ENCODE measurements at places on chromosomes 6 and 20.
A peak's percentile ranks its signal among the peaks of the same experiment; 100 is the strongest.

DNA sequence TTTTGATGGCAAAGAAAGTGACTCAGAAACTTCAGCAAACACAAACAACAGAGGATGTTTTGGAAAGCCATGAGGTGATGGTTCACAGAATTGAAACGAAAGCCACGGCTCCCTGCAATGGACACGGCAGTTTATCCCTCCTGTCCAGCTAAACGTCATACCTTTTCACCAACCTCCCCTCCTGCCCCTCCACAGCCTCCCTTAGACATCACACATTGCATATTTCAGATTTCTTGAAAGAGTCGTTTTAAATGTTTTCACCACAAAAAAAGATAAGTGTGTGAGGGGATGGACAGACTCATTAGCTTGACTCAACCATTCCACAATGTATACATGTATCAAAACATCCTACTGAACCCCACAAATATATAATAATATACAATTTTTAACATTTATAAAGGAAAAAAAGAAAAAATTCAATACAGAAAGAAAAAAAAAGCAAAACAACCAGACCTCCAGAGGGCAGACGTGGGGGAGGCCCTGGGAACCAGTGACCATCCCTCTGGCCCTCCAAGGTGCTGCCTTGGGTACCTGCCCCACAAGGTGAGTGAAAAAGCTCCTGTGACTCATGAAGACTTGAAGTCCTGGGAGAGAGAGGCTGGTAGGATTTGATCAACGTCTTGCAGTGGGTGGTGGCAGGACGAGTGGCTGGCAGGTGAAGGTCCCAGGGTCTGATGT, 117.2 kb upstream of the THBS2 start:
- no peak for DNase-seq

DNA sequence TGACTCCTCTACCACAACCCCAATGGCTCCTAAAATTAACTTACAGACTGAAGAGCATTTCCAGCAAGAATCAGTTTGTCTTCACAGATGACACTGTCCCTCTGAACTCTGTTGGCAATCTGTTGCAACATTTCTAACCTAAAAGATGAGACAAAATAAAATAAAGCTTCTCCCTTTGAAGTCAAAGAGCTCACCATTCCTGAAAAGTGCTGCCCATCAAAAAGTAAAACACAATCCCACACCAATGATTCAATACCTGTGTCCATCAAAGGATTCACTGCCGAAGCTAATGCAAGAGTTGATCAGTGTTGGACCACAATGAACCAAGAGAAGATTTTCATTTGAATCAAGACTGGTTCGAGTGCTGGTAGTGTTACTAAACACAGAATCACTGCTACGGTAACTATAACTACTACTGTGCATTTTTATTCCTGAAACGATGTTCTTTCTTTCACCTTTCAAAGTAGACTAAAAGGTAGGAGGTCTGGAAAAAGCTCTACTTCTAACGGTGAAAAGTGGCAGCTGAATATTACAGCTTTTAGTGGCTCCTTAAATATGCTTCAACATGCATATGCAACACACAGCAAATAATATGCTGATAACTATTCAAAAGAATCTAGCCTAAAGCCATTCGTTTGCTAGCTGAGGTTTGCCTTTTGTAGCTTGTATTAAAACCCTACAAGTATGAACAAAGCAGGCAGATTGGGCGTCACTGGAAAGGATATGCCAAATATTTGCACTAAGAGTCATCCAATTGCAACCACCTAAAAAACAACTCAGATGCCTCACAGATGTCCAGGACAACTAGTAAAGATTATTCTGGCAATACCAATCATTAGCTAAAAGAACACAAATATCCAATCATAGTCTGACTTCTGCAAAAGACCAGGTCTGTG, at the start of gene DST:
TSS of gene DST (minus strand) at position 524 of the 896 bp plus-strand sequence.
- no peak for DNase-seq

DNA sequence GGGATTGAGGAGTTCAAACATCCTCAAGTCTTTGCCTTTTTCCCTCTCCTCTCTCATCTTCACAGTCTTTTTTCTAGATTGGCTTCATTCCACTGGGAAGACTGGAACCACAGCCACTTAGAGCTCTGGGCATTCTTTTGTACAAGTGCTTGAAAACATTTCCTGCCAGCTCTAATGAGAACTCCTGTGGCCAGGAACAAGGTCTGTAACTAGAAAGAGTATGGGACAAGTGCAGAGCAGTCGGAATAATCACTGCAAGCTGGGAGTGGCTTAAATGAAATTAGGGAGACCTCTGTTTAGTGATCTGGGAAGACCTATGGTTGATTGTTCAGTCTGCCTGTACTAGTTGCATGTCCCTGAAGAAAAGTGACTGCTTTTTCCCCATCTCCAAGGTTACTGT, 41.0 kb upstream of the SMIM8 start:
- DNase-seq = no peak

- DNase-seq = no peak
These were observed at the start of gene SFTA2 for GRCh38 chr6:30931969-30932645. Gene SFTA2 (minus strand): TSS chr6:30932170. CDS start chr6:30932096, 74 bp downstream.

DNA sequence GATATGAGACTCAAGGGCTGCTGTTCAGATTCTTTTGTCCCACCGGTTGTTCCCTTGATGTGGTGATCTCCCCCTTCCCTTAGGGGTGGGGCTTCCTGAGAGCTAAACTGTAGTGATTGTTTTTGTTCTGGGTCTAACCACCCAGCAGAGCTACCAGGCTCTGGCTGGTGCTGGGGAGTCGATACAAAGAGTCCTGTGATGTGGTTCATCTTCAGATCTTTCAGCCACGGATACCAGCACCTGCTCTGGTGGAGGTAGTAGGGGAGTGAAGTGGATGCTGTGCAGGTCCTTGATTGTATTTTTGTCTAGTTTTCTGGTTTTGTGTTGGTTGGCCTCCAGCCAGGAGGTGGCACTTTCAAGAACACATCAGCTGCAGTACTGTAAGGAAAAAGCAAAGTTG, 801.6 kb downstream of the EPHA7 start:
- DNase-seq = no peak

GRCh38 chr6:119482850-119483285, 133.3 kb upstream of the MAN1A1 start:
- no peak for DNase-seq

GRCh38 chr20:38520261-38520660, 47.6 kb downstream of the RALGAPB start:
- DNase-seq = no peak

- DNase-seq = no peak
These were observed 19.1 kb downstream of the GCNT2 start for GRCh38 chr6:10540073-10540746.

- no peak for DNase-seq
These were observed 558.2 kb downstream of the EYS start for GRCh38 chr6:65148839-65149238.

- no peak for DNase-seq
These were observed 62.2 kb downstream of the REPS1 start for GRCh38 chr6:138925806-138926205.

- no peak for DNase-seq
These were observed 400 bp downstream of the PAK1IP1 start for GRCh38 chr6:10695086-10695657.

GRCh38 chr20:32184961-32185603, 22.5 kb downstream of the PLAGL2 start:
- no peak for DNase-seq

DNA sequence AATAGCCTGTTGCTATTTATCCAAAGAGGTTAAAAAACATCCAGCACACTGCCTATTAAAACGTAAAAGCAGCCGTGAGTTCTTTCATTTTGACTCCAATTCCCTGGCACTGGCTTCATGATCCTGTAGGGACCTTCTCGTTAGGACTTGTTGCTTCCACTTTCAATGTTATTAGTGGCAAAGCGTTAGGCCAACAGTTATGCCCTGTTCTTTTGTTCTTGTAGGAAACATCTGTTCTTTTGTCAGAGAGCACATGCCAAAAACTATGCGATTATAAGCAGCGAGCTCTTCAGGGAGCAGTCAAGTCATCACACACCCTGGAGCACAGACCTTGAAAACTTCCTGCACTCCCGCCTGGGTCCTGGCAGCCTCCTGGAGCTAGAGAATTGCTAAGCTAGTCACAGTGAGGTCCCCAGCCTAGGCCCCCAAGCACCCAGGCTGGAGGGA, 609.5 kb upstream of the ARID1B start:
- no peak for DNase-seq

DNA sequence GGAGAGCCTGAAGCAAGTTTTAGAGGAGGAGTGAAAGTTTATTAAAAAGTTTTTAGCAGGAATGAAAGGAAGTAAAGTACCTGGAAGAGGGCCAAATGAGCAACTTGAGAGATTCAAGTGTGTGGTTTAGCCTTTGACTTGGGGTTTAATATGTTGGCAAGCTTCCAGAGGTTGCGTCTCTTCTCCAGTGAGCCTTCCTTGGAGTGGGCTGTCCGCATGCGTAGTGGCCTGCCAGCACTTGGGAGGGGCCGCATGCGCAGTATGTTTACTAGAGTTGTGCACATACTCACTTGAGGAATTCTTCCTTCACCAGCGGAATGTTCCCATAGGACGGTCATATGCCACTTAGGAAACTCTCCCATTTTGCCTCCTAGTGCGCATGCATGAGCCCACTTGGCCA, 235.2 kb downstream of the ALDH8A1 start:
- no peak for DNase-seq

GRCh38 chr6:106547601-106548453, 81.5 kb downstream of the RTN4IP1 start:
- peak; percentile 14 for DNase-seq

DNA sequence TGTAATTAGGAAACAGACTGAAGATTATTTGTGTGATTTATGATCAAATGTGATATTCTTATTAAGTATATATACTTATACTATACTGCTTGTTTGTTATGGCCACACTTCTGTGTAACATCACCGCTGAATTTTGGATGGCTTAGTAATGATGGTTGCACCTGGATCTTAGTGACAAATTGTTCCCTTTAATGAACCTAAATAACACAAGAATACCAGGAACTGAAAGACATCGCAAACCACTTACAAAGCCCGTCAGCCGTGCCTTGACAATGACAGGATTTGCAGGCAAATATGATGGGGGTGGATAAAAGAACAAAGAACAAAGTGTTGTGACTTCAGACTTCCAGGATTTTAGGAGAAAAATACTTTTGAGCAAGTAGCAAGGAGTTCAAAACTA, 67.1 kb downstream of the LAMP5 start:
- no peak for DNase-seq

GRCh38 chr6:18976091-18976490, 588.9 kb downstream of the RNF144B start:
- DNase-seq = no peak

DNA sequence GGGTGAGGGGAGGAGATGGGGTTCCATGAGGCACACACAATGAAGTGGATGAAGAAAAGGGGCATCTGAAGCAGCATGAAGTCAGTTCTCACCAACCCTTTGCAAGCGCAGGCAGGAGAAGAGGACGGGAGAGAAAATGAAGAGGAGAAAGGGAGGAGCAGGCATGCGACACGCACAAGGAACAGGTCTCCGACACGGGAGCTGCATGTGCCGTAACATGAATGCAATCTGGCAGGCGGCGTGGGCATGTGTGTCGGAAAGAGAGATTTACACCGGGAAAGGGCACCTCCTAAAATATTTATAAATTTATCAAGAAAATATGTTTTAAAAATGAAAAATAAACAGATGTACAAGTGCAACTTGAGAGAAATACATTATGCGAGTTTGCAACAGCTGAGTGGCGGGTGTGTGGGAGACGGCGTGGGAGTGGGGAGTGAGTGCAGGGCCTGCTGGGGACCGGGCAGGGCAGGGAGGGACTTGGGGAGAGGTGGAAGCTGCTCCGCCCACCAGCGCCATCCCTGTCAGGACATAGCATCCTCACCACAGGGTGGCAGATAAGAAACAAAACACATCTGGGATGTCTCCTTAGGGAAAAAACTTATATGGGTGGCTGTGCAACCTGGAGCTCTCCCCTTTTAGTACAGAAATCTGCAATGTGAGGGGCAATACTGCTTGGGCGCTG, 40.6 kb downstream of the GJA10 start:
- no peak for DNase-seq

DNA sequence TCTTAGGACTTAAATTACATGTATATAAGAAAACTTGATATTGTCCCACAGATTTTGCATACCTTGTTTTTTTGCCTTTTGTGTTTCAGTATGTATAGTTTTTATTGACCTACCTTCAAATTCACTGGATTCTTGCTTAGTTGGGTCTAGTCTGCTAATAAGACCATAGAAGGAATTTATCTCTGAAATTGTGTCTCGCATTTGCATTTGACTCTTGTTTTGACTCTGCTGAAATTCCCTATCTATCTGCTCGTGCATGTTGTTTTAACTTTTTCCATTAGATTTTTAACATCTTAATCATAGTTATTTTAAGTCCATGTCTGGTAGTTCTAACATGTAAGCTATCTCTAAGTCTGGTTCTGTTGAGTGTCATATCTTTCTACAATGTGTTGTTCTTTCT, 163.9 kb downstream of the SCP2D1 start:
- no peak for DNase-seq

DNA sequence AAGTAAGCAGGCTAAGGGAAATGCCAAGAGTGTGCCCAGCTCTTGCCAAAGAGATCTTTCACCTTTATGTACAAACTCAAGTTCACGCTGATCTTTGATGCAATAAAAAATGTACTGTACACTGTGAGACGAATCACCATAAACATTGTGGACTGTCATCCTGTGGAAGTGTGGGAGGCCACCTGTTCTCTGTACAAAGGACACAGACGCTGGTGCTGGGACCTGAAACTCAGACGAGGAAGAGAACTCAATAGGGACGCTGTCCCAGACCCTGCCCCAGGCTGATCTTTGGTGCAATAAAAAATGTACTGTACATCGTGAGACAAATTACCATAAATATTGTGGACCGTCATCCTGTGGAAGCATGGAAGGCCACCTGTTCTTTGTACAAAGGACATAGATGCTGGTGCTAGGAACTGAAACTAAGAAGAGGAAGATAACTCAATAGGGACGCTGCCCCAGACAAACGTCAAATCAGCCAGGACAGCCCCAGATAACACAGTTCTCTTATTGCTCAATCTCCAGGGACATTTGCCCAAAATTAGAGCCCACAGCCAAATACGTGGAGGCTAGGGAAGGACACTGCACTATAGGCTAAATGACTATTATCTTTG, 312.7 kb upstream of the SGK1 start:
- no peak for DNase-seq

- DNase-seq = no peak
These were observed 182.5 kb downstream of the ATXN1 start for GRCh38 chr6:16578695-16579285.

GRCh38 chr6:45930420-45931040, 85.1 kb downstream of the CLIC5 start:
- peak; percentile 29 for DNase-seq

DNA sequence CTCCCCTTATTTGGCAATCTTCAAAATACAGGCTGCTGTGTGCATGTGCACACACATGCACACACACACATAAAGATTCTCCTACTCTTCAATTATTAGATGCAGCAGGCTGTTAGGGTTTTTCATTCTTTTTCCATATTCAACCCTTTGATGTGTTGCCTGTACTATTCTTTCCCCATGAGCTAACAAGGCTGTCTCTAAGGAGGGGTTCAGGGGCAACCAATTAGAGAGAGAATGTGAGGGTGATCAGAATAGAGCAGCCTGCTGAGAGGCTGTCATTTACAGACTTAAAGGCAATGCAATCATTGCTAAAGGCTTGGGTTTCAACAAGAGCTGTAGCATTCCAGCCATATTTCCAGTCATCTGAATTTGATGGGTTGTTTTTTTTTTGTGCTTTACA, 467.4 kb upstream of the ID4 start:
- no peak for DNase-seq

GRCh38 chr6:119760046-119760445, 410.5 kb upstream of the MAN1A1 start:
- DNase-seq = no peak

GRCh38 chr6:24606200-24606930, 39.6 kb downstream of the KIAA0319 start:
- DNase-seq = no peak
